GM06990 (cell line): ENCODE measurements at places on chromosomes 5 and 9.

DNA sequence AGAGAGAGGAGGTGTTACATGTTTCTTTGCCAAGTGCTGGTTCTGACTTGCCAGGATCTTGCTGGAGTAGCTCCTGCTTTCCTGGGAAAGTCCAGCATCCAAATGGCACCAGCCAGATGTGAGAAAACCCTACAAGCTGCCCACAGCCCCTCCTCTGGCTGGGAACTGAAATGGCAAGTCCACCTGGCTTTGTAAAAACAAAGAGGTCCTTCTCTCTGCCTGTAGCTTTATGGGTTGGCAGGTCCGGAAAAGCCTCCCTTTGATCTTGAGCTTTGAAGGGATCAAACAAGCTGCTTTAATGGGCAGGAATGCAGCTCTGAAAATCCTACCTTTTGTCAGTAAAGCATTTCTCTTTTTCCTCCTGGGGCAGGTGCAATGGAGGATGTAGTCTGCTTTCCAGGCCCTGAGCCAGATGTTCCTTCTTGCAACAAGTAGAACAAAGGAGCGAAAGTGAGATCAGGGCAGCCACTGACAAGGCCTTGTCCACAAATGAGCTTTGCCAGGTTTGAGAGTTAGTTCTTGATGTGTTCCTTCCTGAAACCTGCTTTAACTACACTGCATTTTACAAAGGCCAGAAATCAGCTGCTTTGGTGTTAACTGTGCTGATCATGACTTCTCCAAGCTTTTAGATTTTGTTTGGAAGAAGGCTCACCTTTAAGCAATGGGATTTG, 456.7 kb downstream of the ZNF608 start:
- DNase-seq, result no peak

GRCh38 chr9:79621916-79622575, 50.3 kb downstream of the TLE4 start:
- no peak for DNase-seq

- DNase-seq, result no peak
Observed at GRCh38 chr5:54639621-54640020, 122.1 kb downstream of the SNX18 start.

DNA sequence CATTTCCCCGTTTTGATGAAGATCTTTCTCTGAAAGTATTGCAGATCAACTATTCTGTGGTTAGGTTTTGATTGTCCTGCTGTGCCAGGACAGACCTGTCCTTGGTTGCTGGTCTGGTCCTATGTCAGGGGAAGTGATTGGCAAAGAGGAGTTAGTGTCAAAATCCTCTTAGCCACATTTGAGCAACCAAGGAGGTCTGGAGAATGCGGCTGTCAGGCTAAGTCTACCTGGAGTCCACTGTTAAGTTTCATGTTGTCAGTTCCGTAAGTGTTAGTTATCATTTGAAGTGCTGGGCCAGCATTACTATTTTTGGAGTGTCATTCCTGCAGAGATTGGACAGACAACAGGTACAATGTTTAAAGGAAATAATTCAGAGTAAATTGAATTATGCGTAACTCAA, 62.3 kb downstream of the UBE2QL1 start:
- DNase-seq, result no peak

DNA sequence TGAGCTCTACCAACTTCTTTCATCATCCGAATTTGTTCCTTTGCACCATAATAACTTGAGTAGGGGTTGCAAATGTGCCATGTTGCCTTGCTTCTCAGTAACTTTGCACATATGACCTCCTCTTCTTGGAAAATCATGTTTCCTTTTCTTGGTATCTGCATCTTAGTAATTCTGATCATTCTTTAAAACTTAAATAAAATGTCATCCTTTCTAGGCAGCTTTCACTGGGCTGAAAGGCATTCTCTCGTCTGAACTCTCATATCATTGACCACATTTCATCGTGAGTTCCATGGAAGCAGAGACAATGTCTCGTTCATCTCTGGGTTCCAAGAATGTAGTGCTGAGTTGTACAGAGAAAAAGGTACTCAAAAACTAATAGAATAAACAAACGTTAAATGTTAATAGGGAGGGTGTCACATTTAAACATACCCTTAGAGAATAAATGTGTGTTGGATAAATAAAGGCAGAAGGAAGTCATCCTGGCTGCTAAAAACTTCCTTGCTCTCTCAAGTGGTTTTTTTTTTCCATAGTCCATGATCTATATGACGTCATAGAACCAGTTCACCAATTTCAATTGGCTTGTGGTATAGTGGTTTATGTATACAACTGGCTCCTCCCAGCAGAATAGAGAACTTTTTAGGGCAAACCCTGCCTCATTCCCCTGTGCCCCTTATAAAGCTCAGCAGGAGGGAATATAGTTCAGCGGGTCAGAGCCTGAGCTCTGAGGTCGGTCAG, 218.1 kb upstream of the TRIM32 start:
- no peak for DNase-seq

DNA sequence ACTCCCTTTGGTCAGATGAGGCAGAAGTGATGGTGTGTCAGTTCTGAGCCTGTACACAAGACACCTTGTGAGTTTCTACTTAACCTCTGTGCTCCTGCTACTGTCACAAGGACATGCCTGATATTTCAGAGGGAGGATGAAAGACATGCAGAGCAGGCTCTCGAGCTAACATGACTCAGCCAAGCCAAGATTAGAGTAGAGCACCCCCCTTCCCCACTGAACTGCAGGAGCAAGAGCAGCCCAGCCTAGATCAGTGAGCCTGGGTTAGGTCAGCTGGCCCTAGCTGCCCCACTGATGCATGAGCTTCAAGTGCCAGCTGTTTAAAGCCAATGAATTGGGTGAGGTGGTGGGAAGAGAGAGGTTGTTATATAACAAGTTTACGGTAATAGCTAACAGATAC, 36.7 kb downstream of the BRINP1 start:
- no peak for DNase-seq

DNA sequence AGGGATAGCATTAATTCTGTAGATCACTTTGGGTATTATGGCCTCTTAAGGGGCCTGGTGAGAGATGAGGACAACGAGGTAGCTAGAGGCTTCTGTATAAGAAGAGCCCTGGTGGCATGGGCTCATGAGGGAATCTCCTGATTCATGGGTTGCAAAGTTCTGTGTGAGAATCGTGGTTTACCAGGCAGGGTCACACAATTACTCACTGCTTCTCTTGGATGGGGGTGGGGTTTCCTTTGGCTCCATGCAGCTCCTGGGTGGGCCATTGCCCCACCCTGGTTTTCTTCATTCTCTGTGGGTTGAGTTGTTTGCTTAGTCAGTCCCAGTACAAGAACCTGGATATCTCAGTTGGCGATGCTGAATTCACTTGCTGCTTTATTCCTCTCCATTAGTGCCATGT, 30.9 kb upstream of the TNFSF15 start:
- DNase-seq, result no peak

DNA sequence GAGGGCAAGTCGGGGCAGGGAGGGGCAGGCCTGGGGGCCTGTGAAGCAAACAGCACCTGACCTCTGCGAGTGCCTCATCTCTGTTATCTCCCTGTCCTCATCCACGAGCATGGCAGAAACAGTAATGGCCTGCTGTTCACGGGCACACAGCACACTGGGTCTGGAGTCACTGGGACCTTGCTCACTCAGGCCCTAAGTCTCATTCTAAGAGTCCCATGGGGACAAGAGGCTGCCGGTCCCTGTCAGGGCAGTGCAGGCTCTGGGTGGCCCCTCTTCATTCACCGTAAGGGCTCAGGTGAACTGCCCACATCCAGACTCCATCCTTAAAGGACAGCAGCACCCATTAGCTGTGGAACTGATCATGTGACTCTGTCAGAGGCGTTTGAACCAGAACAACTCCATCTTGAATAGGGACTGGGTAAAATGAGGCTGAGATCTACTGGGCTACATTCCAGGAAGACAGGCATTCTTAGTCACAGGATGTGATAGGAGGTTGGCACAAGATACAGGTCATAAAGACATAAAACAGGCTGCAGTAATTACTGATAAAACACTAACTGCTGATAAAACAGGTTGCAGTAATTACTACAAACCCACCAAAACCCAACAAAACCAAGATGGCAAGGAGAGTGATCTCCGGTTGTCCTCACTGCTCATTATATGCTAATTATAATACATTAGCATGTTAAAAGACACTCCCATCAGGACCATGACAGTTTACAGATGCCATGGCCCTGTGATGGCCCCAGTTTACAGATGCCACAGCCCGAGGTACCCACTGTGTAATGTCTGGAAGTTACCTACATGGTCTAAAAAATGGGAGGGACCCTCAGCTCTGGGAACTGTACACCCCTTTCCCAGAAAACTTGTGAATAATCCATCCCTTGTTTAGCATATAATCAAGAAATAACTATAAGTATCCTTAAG, 28.7 kb downstream of the BICD2 start:
- no peak for DNase-seq

DNA sequence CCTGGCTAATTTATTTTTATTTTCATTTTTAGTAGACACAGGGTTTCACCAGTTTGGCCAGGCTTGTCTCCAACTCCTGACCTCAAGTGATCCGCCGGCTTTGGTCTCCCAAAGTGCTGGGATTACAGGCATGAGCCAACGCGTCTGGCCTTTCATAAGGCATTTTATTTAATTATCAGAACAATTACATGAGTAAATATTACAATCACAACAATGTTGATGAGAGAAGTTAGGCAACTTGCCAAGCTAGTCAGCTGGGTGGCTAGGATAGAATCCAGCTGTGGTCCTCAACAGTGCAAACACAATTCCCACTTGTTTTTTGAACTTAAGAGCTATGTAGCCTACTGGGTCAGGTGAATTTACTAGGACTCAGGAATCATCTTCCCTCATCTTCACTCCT, 22.0 kb downstream of the C9orf57 start:
- no peak for DNase-seq
